MM.1S (cell line): ENCODE measurements at places on chromosomes 7 and 10.

DNA sequence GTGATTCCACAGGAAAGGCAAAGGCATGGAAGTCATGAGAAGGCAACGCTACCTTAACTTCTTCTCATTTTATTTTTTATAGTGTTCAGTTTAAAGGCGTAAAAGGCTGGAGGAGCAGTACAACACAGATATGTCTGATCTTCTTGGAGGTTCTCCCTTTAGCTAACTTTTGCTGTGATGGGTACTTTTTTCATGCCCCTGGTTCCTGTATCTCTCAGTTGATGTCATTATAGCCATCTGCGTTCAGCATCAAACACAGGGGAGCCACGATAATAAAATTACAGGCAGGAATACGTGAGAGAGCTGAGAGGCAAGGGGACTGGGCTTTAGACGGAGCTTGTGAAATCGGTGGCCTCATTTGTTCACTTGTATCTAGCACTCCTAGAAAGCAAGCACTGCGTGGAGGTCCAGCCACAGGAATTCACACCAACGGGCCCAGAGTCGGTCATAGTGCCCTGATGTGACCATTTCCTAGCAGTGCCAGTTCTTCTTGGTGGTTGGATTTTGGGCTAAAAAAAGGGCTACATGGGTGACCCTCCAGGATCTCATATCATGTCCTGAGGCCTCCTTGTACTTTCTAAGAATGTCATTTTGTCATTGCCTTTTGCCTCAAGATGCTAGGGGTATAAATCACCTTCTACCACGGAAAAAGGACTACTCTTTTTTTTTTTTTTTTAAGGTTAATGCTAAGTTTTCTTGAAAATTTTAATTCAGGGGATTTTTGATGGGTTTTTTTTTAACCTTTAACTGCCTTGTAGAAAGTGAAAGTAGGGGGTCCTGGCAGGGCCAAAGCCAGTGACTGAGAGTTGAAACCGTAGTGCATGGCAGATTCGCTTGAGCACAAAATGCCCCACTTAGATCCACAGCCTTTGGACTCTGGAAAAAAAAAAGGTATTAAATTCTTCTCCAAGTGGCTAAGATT, 191.5 kb downstream of the CELF2 start:
- peak; percentile 58 for DNase-seq

DNA sequence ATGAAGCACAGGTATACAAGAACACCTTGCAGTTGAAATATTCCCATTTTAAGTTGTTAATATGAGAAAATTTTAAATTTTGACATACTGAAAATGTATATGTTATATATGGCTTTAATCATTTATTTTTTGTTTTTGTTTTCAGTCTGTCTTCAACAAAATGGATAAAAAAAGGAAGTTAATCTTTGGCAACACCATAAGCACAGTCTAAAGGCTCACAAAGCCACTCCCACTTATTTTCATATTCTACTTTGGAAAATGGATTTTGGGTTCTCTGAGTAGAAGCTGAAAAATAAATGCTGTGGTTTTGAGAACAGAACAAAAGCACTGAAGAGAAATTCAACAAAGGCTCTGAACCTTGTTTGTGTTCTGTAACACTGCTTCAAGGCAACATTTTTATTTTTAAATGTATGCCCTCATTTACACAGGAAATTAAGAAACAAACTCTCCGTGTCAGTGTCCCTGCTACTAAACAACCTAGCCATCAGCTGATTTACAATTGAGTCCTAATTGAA, 81.3 kb upstream of the LRRN3 start:
- no peak for DNase-seq

- no peak for DNase-seq
Measured at GRCh38 chr10:120314442-120314841, 142.6 kb upstream of the PLPP4 start.

- no peak for DNase-seq
Measured at GRCh38 chr7:107372298-107372697, 97.6 kb upstream of the GPR22 start.

DNA sequence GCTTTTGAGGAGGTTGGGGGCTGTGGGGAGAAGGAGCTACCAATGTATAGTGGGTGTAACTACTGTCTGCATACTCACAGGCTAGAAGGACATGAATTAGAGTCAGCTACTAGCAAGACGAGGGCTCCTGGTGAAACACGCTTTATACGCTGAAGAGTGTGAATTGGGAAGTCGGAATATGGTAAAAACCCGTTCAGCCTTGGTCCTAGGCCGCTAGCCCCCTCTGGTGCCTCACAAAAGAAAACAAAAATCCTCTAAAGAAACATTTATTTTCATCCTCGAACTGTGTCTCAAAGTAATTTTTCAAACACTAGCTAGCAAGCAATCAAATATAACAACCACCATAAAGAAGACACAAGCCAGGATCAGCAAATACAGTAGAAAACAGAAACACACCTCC, 338.1 kb upstream of the SEMA3C start:
- DNase-seq: no peak

DNA sequence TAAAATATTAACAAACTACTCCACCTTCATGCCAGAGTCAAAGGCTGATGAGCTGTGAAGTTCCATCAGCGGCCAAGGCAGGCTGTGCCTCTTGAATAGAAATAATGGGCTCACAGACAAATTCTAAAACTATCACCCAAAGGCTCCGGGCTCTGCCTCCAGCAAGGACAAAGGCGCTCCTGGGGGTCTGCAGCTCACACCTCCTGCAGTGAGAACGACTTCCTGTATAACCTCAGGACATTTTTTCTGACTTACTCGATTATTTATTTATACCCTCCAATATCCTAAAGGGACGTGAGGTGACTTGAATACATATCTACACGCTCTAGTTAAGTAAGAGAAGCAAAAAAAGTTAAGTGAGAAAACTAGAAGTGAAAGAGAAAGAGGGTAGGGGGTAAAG, 500.7 kb downstream of the CCSER2 start:
- DNase-seq: no peak

GRCh38 chr7:45978010-45978681, 57.1 kb upstream of the IGFBP3 start:
- DNase-seq: peak; percentile 89

DNA sequence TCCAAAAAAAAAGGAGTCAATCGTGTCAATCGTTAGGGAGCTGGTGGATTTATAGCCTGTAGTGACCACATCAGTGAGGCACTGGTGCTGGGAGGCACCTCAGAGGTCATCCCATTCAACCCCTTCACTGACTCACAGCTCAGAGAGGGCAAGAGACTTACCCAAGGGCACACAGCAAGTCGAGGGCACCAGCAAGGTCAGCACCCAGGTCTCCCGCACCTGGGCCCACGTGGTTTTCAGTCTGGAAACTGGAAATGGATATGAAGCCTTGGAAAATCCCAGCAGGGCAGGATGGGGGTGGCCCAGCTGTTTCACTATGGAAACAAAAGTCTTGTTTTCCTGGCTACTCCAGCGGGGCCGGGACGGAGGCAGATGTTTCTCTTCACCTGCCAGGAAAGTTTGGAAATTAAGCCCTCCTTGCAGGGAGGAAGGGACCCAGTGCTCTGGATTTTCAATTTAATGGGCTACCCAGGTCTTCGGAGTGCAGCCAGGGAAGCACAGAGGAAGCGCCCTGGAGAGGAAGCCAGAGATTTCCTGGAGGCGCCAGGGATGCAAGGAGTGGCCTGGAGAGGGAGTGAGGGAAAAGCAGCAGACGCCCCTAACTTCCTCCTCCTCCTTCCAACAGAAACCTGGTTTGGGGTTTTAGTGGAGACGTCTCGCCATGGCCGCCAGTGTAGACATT, 157.2 kb upstream of the TNRC18 start:
- DNase-seq: no peak

GRCh38 chr7:95511716-95512260, 26.0 kb downstream of the ASB4 start:
- DNase-seq: peak; percentile 83

- no peak for DNase-seq
Measured at GRCh38 chr10:115762029-115762428, 511.0 kb downstream of the GFRA1 start.
